ENCODE measurements at places on chromosomes 1 and 21.

DNA sequence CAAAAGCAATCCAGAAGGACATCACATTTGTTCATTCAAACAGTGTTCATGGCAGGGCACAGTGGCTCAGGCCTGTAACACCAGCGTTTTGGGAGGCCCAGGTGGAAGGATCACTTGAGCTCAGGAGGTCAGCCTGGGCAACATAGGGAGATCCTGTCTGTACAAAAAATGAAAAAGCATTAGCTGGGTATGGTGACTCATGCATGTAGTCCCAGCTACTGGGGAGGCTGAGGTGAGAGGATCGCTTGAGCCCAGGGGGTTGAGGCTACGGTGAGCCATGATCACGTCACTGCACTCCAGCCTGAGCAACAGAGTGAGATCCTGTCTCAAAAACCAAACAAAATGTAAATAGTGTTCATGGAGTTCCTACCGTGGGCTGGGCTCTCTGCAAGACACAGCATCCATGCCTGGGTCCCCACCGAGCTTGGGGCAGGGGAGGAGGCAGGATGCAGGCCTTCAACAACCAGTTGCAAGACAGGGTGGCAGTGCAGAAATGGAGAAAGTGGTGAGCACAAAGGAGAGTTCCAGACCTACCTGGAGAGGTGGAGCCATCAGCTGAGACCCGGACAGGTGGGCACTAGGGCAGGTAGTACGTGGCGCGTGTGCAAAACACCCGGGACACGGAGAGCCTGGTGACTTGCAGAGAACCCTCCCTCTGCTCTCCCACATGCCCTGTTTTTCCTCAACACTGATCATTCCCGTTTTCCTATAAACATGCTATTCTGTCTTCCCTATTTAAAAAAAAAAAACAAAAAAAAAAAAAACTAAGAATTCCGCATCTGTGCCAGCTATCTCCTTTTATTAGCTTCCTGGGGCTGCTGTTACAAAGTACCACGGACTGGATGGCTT is 138.9 kb downstream of the TOMM20 start:
- DNase-seq, result no peak

GRCh38 chr1:26745191-26745590 is 42.6 kb upstream of the PIGV start:
- DNase-seq, result no peak

- DNase-seq, result no peak
Measured at GRCh38 chr1:31064111-31064717, 1.3 kb downstream of the PUM1 start.

- no peak for DNase-seq
Measured at GRCh38 chr1:98103617-98104285, 182.9 kb upstream of the DPYD start.

DNA sequence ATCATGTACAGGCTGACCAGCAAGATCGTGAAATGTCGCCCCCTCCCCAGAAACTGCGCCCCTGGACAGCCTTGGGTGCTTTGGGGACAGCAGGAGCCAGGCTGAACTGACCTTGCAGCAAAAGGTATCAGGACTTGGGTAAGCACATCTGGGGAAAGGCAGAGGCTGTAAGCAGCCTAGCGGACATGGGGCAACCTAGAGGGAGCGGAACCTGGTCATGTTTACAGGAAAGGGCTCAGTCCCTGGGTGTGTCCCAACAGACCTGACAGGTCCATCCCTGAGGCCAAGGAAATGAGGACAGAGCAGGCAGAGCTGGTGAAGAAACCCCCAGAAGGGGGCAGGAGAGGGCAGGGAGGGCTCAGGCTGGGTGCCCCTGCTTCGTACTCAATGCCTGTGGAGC is 3.1 kb upstream of the S100A8 start:
- DNase-seq, result no peak

DNA sequence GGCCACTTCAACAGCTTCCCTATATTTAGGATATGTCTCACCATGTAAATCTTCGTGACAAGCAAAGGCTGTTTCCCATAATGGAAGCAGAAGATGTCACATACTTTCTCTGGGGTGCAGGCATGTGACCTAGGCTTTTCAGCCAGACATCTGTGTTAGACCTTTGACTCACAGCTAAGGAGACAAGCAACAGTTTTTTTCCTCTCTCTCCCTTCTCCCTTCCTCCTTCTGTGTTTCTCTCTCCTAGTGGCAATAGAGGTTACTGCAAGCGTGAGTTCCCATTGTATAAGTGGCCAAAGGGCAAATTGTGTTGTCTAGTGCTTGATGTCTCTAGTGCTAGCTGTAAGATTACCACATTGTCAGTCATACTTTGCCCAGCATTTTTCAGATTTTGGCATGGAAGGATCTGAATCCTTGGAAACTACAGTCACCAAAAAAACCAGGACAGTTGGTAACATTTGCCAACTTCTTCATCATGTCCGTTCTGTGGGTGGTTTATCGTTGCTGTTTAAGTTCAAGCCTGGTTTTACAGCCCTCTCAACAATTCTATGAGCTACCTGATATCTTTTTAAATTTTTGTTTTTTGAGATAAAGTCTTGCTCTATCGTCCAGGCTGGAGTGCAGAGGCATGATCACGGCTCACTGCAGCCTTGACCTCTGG is 44.4 kb upstream of the RABGAP1L start:
- DNase-seq, result peak; percentile 65

Measured in foreskin fibroblast (primary cell).